ENCODE measurements at places on chromosomes 5 and 9.
A peak's percentile ranks its signal among the peaks of the same experiment; 100 is the strongest.

GRCh38 chr5:137856201-137856600 is 11.5 kb upstream of the MYOT start:
- no peak for DNase-seq

DNA sequence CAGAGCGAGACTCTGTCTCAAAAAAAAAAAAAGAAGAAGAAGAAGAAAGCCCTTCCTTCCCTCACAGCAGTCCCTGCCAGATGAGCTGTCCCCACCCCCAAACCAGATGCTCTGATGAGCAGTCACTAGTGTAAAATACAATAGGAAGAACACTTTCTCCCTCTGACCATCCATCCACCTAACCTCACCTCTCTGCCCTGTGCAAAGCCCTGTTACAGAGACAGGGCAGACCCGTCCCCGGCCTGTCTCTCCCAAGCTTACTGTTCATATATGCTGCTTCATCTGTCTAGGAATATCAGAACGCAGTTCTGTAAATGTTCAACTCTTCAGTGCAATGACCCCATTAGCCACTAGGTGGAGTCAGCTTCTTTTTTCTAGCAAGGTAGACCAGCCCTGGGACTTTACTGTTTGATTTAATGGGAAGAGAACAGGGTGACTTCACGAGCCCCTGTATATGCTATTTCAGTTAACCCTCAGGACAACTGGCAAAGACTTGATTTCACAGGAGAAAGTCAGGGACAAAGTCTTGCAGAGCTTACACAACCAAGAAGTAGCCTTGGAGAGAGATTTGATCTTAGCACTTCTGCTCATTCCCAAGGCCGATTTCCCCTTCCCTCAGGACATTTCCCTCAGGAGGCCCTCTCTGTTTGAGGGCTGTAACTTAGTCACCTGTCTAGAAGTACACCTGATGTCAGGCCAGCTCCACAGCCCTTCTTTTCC is 14.9 kb upstream of the FGFR4 start:
- DNase-seq: peak; percentile 77

GRCh38 chr9:78472111-78472510 is 175.2 kb downstream of the PSAT1 start:
- DNase-seq: no peak

DNA sequence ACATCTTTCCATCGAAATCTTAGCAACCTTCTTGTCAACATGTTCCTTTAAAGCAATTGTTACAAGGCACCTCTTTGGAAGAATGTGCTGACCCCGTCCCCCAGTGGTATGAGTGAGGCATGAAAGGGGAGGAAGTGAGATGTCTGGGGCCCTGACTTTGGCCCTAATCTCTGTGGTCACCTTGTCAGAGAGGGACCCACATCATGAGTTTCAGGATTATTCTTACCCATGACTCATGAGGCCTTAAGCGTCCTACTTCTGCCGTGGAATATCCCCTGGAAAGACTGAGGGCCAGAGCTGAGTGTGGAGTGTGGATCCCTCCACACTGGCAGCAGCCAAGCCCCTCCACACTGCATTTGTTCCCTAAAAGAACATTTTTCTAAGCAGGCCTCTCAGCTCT is 81.2 kb downstream of the FSTL4 start:
- no peak for DNase-seq

DNA sequence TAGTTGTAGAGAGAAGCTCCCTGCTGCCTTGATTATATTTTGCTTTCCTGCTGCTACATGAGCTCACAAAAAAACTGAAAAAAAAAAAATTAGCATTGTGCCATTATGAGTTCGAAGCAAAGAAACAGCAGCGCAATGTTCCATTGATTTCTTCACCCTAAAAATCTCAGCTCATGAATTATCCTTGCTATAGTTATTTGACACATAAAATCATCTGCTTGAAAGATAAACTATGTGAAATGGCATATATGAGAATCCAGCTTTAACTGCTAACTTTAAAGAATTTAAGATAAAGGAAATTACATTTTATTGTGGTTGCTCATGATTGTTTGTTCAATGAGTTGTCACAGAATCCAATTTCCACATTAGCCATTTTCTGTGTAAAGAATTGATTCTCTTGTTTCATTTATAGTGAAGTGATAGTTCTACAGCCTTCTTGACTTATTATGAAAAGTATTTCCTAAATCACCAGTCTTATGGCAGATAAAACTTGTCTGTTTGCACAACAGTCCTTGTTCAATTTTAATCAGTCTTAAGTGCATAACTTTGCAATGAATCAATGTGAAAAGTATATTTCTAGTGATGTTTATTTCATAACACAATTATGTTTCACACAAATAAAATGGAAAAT is 1275.0 kb upstream of the CDH9 start:
- no peak for DNase-seq

DNA sequence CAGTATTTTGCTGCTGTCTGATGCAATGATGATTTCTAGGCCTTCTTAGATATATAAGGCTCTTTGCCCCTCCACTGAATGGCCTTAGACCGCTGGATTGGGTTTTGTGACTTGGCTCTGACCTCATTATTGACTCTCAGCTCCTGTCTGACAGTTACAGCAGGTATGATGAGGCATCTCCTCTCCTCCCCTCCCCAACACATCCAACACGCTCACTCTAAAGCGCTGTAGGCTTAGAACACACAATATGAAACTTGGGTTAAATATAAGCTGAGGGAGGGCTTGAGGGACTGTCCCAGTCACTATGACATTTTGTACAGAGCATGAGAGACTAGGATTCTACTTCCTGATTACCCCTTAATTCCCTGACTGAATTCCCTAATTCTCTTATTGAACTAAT is 18.8 kb upstream of the CER1 start:
- no peak for DNase-seq

DNA sequence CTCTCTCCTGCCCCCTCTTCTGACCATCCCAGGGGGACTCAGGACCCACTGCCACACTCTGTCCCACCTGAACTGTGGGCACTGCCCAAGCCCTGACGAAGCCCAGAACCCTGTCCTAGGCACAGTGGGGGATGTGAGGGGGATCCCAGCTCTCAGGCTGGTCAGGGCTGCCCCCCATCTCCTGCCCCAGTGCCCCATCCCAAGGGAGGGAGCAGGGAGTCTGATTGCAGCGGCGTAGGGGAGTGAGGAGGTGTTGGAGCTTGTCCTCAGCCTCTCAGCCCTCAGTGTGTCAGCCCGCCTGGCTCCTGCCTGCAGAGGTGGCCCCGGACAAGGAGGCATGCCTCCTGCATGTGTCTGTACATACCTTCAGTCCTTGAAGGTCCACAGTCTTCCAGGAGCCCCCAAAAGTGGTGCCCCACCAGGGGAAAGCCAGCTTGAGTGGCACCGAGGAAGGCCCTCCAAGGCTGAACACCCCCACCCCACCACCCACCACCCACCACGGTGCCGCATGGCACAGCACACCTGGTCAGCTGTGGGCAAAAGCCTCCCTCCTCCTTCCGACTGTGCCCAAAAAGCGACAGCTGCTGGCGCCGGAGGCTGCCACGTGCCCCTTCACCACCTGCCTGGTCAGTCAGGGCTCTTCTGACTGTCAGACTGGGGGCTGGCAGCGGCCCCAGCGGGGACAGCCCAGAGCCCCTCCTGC is 930 bp downstream of the SARDH start:
- no peak for DNase-seq

DNA sequence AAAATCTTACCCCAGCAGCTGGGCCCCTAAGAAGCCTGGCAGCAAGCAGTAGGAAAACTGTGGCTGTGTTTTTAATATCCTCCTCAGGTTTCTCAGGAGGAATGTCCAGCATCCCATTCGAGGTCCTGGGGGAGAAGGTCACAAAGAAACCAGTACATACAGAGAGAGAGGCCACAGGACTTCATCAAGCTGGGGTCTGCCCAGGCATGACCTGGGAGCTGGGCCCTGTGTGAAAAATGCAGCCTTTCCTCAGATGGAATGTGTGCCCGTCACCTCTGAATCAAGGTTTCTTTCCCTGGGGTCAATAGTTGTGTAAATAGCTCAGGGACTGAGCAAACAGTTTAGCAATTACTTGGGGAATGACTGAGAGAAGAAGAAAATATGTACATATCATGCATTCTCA is 33.9 kb upstream of the RAD23B start:
- no peak for DNase-seq

DNA sequence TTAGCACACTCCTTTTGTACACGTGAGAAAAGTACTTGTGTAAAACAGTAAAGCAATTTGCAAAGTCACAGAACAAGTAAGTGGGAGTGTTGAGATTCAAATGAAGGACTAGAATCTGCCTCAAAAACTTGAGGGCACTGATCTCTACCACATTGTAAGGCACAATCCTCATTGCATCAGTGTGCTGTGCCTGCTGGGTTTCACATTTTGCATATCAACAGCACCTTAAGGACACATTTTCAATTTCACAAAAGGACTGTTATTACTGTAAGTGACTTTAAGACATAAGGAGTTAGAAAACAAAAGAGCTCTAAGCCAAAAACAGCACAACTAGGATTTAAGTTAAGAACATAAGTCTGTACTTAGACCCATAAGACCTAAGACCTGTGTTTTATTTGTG is 44.7 kb upstream of the HK3 start:
- no peak for DNase-seq

DNA sequence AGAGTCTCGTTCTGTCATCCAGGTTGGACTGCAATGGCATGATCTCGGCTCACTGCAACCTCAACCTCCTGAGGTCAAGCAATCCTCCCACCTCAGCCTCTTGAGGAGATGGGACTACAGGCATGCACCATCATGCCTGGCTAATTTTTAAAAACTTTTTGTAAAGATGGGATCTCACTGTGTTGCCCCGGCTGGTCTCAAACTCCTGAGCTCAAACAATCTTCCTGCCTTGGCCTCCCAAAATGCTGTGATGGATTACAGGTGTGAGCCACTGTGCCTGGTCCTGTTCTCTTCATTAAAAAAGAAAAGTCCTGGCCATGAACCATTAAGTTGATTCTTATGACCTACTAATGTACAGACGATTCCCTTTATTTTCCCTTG is 54.7 kb downstream of the ERAP1 start:
- no peak for DNase-seq

DNA sequence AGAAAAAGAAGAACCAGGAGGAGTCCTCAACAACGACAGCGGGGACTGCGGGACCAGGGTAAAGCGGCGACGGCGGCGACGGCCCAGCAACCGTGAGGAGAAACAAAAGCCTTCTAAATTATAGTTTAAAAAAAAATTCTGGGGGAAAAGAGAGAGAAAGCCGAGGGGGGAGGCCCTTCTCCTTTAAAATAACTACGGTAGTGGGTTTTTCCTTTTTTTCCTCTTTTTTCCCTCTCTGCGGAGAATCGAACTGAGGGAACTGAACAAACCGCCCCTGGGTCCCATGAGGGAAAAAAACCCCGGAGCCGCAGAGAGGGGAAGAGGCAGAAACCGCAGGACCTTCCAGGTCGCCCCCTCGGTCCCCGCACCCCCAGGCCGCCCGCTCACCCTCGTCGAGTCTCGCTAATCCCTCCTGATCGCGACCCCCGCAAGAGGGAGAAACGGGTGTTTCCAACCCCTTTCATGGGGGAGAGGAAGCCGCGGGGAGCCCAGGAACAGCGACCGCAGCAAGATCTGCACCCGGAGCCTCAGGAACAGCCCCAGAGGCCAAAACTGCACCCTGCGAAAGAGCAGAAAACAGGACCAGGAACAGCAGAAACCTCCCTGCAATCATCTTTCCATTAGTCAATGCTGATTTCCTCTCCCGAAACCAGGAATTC is 453 bp downstream of the CPEB4 start:
- no peak for DNase-seq

Measured in right renal pelvis (tissue), 4 donors.